ENCODE measurements at places on chromosomes 1 and 21.

DNA sequence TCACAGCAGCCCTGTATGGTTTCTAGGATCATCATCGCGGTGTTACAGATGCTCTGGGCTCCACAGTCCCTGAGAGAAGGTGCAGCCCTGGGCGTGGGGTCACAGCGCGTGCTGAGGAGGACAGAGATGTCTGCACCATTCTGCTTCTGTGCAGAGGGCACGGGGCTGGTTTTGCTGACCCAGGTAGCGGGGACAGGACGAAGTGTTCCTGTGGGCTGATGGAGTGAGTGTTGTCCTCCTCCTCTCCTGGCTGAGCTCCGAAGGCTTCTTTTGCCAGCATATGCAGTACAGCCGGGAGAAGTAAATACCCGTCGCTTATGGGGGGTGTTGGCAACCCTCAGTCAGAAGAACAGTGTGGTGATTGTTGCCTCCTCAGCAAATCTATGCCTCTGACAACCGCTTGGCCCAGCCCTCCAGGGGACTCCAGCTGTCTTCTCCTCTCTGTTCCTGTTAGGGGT lies 101.5 kb downstream of the DDX20 start:
- no peak for DNase-seq

DNA sequence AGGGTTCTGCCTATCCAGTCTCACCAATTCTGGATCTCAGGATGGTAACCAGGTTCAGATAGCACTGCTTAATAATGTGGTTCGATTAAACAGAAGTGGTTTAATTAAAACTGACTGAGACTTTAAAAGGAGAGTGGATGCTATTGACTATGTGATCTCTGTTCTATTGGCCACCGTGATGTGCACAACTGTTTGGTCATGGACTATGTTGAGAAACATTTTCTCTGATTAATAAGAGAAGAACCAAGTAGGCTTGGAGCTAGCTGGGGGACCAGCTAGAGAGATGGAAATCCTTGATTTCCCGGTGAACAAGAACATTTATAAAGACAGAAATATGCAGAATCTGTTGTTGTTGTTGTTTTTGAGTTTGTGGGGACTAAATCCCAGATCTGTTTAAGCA lies 36.5 kb downstream of the DPT start:
- DNase-seq, result no peak

DNA sequence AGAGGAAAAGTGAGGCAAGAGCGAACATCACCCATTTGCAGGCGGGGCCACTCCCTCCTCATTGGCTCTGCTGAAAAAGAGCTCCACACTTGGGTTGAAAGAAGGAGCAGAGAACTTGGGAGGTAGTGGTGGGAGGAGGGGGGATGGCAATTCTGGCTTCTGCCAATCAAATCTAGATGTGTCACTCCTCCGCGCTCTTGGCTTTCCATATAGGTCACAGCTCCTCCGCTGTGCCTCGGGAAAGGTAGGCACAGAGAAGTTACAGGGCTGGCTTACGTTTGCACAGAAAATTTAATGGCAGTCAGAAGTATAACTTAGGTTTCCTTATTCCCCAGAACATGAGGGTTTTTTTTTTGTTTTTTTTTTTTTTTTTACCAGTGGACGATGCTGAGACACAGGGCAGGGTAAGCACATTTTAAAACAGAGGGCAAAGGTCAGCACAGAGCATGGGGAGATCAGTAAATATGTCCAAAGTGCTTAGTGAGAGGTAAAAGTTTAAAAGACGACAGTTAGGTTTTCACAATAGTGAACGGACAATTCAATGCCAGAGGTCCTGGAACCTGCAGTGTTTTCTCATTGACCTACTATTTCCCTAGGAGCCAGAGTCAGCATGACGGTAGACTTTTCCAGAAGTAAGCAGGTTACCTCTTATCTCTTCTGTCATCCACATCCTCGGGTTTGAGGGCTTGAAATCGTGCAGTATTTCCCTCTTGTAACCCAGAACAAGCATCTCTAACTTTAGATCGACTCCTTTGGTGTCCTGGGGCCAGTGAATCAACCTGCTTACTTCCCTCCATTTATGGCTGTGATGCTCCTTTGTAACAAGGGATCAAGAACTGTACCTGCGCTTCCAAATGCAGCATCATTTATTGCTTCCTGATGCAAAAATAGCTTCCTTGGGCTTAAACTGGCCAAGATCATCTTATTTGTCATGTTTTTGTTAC lies 258.9 kb upstream of the PROX1 start:
- no peak for DNase-seq

- DNase-seq, result no peak
Measured at GRCh38 chr1:231781892-231782291, 155.3 kb downstream of the DISC1 start.

GRCh38 chr1:11690397-11691301 lies 861 bp upstream of the DRAXIN start:
- no peak for DNase-seq

GRCh38 chr1:39672551-39672947 lies 642 bp upstream of the NT5C1A start:
- no peak for DNase-seq

DNA sequence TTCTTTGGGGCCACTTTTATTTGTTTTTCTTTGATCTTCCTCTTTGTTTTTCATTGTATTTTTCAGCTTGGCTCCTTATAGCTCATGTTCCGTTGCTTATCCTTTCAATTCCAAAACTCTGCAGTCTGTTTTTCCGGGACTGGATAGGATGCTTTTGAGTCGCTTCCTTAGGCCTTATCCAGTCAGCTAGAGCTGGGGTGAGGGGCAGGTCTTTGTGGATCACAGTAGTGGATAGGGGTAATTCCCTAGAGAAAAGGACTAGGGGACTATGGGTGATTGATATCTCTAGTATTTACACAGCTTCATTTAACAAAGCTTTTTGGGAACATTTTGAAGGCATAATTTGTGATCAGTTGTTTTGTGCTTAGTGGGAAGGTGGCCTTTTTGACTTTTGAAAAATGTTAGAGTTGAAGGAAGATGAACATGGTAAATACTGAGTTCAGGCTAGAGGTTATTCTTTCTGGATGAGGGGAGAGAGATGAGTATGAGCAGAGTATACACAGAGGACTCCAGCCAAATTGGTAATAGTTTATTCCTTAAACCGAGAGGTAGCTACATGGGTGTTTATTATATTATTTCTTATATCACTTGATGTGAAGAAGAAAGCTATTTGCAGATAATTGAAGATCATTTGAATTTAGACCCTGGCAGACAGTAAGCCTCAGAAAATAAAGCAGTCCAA lies 22.5 kb downstream of the CEP350 start:
- DNase-seq, result no peak

DNA sequence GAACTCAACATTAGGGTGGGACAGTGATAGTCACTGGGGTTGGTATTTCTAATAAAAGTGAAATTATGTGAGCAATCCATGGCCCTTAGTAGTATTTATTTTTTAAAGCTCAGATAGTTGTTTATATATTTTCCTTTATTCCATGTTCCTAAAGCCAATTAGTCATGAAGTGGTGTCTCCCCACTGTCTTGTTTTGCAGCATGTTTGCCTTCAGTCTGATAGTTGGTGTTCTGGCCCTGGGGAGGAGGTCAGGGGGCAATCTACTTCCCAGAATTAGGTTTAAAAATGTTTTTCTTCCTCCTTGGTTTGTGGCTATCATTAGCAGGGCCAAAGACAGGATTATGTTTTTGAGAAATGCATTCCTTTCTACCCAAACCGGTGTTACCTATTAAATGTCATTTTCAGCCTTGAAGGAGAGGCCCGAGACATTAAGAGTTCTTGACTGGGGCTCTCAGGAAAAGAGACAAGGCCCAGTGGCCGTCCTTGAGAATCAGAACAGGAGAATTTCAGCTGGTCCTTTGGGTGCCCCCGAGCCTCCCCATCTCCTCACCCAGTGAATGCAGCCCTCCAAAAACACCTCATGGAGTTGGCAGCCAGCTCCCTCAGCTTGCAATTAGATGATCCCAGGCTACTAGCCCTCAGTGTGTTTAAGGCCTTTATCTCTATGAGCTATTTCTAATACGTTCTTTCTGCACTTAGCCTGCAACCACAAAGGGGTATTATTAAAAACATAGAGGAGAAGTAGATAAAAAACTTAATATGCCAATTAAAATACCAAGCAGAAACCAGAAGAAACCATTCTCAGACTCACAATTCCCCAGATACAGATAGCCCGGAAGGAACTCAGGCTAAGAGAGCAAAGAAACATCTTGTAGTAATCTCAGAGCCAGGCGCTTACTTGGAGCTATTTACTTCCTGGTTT lies 71.3 kb upstream of the NGF start:
- DNase-seq, result no peak

- DNase-seq, result no peak
Measured at GRCh38 chr1:229848752-229849677, 218.0 kb upstream of the GALNT2 start.

DNA sequence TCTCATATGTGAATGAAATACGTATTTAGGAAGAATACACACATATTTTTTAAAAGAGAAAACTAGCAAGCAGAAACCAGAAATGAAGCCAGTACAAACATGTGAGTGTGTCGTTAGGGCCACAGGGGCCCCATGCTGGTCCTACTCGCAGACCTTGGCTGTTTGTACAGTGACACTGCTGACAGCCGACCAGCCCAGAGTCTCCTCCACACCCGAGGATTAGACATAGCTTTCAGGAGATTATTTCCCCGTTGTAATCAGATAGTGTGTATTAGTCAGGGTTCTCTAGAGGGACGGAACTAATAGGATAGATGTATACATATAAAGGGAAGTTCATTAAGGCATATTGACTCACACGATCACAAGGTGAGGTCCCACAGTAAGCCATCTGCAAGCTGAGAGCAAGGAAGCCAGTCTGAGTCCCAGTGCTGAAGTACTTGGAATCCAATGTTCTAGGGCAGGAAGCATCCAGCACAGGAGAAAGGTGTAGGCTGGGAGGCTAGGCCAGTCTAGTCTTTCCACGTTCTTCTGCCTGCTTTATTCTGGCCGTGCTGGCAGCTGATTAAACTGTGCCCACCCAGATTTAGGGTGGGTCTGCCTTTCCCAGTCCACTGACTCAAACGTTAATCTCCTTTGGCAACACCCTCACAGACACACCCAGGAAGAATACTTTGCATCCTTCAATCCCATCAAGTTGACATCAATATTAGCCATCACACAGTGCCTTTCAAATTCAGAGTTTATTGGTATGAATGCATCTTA lies 51.2 kb downstream of the DIP2A start:
- no peak for DNase-seq

DNA sequence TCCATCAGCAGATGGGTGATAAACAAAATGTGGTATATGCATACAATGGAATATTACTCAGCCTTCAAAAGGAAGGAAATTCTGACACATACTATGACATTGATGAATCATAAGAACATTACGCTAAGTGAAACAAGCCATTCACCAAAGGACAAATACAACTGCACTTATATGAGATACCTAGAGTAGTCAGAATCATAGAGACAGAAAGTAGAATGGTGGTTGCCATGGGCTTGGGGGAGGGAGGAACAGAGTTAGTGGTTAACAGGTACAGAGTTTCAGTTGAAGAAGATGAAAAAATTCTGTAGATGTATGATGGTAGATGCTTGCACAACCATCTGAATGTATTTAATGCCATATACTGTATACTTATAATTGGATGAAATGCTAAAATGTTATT lies 39.1 kb upstream of the KCNK2 start:
- DNase-seq, result no peak

- DNase-seq, result no peak
Measured at GRCh38 chr1:246765521-246765920, 41.3 kb downstream of the SCCPDH start.

GRCh38 chr1:160624464-160624863 lies 22.4 kb downstream of the SLAMF1 start:
- DNase-seq, result no peak

- DNase-seq, result no peak
Measured at GRCh38 chr1:198481661-198482060, 58.8 kb downstream of the ATP6V1G3 start.

GRCh38 chr1:100869996-100870395 lies 24.6 kb downstream of the EXTL2 start:
- no peak for DNase-seq

DNA sequence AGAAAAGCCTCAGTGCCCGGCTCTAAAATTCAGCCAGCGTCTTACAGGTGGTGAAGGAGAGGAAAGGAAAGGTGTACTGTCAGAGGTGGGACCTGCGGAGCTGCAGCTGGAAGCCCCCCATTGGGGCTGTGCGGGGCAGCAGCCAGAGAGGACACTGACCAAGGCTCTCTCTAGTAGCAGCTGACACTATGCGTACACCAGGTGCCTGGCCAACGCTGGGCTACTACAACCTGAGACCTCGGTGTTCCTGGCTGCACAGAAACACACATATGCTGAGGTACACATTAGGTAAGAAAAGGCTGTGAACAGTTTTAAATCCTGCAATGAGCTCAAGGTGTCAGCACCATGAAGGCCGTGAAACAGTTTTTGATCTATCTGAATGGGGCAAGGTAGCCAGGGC lies 55.5 kb upstream of the EDN2 start:
- peak; percentile 17 for DNase-seq

GRCh38 chr1:113557187-113557586 lies 166.9 kb downstream of the MAGI3 start:
- DNase-seq, result no peak

DNA sequence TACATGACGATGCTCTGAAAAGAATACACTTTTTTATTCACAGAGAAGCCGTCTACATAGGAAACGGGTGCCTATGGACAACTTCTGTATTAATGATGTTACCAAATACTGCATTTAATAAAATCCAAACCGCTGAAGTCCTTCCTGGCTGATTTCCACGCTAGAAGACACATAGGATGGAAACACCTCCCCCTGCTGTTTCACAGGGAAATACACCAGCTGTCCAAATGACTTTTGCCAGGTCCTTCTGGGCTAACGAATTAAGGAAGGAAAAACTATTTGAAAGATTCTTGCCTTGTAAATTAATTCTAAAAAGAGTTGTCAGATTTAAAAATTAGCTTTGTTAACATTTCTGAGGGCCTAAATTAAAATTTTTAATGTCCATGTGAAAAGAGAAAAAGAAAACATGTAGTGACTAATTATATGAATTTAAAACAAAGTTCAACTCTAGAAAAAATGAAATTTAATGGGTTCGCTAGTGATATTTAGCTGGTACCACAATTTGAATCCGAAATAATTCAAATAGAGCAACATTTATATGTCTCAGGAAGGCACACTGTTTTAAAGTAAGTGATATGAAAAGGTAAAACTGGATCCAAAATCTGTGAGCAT lies 146.0 kb downstream of the RERE start:
- no peak for DNase-seq

DNA sequence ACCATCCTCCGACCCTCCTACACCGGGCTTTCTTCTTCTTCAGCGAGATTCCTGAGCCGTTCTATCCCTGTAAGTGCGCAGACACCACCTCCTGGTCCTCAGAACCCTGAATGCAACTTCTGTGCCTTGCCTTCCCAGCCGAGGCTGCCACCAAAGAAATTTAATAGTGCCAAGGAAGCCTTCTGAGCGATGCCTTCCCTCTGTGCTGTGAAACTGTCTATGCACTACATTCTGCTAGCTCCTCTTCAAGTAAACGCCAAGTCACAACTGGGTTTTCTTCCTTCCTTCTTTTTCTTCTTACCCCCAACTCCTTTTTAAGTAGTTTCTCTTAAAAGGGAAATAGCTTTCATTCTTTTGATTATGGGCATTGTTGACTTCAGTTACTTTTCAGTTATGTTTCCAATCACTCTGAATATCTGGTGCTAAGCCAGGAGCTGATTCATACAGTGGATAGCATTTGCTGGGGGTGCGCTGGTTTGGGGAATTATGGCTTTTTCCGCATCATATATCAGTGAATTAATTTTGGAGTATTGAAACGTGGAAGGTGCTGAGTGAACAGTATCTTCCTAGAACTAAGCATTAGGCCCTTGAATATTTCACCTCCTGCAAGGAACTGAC lies 38.6 kb upstream of the GPR88 start:
- DNase-seq, result no peak

Measured in RWPE2 (cell line).